Left renal pelvis (tissue), 4 donors: ENCODE measurements at places on chromosomes 1 and 21. TPM values are rescaled to one million over a fixed set of nuclear protein-coding genes. Genes with fewer than 3 reads are reported as not detected.

DNA sequence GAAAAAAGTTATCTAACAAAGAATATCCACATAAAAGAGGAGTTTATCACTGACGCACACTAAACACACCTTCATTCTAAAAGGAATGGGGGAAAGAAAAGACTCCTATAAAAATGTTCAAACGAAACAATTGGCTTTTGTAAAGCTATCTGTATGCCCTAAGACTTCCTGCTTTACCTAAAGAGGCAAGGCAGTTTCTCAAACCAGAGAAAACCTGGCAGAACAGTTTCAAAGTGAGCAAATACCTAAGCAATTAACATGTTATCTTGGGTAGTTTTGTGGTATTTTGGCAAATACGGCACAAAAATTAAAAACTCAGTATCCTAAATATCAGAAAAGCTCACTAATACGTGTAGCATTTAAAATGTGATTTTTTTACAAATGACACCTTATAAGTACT lies 1.9 kb downstream of the PUM1 start:
- DNase-seq: no peak

DNA sequence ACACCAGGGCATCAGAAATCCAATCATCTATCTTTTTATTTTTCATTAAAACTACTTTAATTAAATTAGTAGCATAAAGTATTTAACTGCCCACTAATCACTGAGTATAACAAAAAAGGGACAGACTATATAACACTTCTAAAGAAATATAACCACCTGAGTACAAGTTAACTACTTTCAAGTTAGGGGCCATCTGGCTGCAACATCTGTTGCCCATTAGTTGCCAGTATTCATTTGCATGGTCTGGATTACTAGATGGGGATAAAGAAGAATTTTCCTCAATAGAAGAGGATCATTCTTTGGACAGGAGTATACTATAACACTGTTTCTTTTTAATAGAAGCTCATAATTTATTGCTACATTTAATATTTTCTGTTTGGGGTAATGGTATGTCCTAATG lies 446.4 kb downstream of the AMY1C start:
- DNase-seq: no peak

DNA sequence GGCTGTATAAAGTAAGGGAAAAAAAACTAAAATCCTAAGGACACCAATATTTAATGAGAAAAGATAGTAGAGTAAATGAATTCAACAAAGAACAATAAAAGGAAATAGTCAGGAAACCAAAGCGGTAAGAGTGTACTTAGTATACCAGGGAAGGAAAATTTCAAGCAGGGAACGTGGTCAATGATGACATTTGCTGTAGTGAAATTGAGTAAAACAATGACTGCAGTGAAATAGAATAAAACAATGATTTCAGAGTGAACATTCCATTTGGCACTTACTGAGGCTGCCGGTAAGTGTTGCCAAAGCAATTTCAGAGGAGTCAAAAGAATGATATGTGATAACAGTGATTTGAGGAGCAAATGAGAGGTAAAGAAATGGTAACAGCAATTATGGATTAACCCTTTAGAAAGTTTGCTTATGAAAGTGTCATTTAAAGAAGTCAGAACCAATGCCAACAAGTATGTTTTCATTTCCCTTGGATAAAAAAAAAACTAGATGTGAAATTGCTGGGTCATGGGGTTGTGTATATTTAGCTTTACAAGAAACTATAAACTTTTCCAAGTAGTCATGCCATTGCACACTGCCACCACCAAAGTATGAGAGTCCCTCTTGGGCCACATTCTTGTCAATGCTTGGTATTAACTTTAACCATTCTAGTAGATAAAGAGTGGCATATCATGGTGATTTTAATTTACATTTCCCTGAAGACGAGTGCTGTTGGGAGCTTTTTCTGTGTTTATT lies 50.5 kb downstream of the VCAM1 start:
- no peak for DNase-seq

- DNase-seq: no peak
Measured at GRCh38 chr1:210723646-210724045, 394.9 kb downstream of the HHAT start.

GRCh38 chr1:1985375-1986050 lies 18.1 kb downstream of the CFAP74 start:
- DNase-seq: no peak

Gene FASLG
- polyA plus RNA-seq: not detected

Gene ADAMTS1
- polyA plus RNA-seq: 98.6 TPM

Gene AIM2
- polyA plus RNA-seq: not detected

Gene CD1B
- polyA plus RNA-seq: not detected

Gene PAPPA2
- 77.1 TPM for polyA plus RNA-seq
